Stimulated activated CD8-positive, alpha-beta memory T cell treated with anti-CD3 and anti-CD28 coated beads, Interleukin-7, amount 100 ng/mL, for 48 hours (primary cell): ENCODE measurements at places on chromosomes 11 and 22.

GRCh38 chr22:31122532-31123291, at the start of gene INPP5J:
Gene INPP5J, plus strand, starts transcription at chr22:31122966. Its CDS starts 49 bp downstream, at chr22:31123015.
- DNase-seq, result no peak

GRCh38 chr22:44608597-44609399, 93.2 kb upstream of the PRR5 start:
- DNase-seq, result no peak

GRCh38 chr11:133955945-133956421, 785 bp downstream of the IGSF9B start:
- no peak for DNase-seq

GRCh38 chr11:9506489-9507276, 45.9 kb downstream of the ZNF143 start:
- peak; percentile 47 for DNase-seq

DNA sequence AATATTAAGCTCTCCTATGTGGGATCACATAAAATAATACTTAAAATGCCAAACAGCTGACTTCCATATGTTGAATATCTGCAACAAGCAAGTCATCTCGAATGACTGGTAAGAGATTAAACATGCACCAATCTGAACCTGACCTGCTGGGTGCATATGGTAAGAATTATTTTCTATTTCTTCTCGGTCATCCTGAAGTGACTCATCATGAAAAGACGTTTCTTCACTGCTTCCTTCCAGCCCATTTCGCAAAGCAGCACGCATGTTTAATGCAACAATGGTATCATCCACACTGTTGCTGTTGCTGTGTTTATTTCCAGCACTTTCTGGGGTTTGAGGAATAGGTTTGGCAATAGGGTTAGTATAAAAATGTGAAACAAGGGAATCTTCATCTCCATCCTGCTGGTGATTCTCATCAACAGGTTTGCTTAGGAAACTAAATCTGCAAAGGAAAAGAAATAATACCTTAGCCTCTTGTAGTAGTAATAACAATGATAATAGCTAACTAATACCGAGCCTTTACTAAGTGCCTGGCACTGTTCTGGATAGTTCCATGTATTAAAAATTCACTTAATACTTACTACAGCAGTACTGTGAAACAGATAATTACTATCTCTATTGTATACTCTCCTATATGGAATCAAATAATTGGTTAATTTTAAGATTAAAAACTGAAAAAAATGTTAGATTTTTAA, 52.0 kb upstream of the CHRNA10 start:
- no peak for DNase-seq

DNA sequence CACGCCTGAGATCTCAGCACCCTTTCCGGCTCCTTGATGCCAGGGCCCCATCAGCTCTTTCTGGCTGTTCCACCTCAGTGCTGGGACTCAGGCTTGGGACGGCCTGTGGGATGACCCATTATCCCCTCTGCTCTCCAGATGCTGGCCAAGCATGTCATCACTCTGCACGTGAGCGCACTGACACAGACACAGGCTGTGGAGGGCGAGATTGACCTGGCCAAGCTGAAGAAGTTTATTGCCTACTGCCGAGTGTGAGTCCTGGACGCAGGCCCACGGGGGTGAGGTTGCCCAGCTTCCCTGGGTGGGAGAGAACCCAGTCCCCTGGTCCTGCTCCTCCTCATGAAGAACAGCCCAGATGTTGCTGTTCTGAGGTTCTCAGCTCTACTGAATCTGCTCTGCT, 17.7 kb downstream of the MCM5 start:
- no peak for DNase-seq

DNA sequence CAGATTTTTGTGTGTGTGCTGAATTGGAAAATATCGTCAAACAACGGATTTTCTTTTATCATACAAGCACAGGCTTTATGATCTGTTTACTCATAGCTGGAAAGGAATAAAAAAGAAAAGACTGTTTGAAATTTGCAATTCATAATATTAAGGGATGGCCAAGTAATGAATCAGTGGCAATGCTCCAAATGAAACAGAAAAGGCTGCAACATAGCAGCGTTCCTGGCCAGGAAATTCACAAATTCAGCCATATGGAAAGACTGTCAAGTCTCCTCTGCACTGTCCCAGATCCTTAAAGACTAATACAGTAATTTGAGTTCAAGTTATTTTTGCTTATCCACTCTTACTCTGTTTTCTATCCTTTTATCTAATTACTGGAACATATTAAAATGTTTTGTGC, 98.2 kb downstream of the MSANTD4 start:
- DNase-seq, result no peak

GRCh38 chr11:86863476-86863875, 63.1 kb downstream of the PRSS23 start:
- no peak for DNase-seq

DNA sequence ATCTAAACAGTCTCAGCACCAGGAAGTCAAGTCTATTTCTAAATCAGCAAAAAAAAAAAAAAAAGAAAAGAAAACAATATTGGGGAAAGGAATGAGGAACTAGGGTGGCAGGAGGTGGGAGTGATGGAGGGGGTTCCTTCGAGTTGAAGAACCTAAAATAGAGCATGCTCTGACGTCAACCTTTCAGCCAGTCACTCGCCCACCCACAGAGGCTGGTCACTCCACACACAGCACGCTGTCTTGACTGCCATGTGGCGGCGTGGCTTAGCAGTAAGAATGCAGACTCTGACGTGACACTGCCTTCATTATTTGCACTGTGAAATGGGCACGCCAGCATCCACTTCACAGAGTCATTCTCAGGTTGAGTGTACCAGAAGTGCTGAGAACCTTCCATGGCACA, 48.3 kb downstream of the LARGE1 start:
- DNase-seq, result no peak

GRCh38 chr11:92589512-92589911, 364.9 kb downstream of the FAT3 start:
- no peak for DNase-seq

- DNase-seq, result no peak
Observed at GRCh38 chr11:82895437-82896091, 4.7 kb downstream of the PRCP start.

DNA sequence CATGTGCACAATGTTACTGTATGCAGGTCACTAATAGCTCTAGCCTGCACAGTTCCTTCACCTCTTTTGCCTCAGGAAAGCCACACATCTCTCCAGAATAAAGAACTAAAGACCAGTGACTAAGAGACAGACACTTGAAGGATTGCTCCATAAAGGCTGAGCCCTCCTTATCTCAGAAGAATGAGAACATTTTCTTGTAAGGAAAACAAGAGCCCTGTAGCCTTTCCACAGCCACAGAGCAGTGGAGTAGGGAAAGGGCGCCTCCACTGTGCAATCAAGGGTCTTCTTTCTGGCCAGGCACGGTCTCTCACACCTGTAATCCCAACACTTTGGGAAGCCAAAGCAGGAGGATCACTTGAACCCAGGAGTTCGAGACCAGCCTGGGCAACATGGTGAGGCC, 202.6 kb upstream of the TMEM45B start:
- no peak for DNase-seq

- peak; percentile 33 for DNase-seq
Observed at GRCh38 chr11:8099291-8099899, 18.4 kb downstream of the TUB start.

- no peak for DNase-seq
Observed at GRCh38 chr11:46338988-46339666, 8.1 kb upstream of the DGKZ start.

- DNase-seq, result no peak
Observed at GRCh38 chr11:126853732-126854131, 146.8 kb downstream of the KIRREL3 start.

DNA sequence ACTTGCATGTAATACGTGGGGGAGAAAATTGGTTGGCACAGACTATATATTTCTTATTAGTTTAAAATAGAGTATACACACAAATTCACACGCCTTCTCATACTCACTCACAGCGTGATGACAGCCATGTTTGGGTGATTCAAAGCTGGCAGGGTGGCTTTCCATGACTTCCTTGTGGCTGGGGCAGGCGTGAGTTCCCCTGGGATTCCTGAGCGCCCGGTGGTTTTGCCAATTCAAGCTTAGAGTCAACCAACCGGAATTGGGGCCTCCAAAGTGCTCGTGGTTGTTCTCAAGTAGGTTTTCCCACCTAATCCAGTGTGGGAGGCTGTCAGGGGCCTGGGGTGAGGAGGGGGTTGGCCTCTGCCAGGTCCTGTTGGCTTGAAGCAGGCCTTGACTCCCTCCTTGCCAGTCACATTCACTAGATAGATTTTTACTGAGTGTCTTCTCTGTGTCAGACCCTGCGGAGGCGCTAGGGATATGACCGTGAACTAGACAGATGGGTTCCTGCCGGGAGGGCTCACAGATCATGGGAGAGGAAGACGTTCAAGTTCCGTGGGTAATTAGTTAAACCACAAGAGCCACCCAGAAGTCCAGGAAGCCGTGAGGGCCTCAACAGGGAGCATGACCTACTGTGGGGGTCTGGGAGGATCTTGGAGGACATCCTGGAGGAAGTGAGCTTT, 11.5 kb downstream of the PKNOX2 start:
- DNase-seq, result no peak

DNA sequence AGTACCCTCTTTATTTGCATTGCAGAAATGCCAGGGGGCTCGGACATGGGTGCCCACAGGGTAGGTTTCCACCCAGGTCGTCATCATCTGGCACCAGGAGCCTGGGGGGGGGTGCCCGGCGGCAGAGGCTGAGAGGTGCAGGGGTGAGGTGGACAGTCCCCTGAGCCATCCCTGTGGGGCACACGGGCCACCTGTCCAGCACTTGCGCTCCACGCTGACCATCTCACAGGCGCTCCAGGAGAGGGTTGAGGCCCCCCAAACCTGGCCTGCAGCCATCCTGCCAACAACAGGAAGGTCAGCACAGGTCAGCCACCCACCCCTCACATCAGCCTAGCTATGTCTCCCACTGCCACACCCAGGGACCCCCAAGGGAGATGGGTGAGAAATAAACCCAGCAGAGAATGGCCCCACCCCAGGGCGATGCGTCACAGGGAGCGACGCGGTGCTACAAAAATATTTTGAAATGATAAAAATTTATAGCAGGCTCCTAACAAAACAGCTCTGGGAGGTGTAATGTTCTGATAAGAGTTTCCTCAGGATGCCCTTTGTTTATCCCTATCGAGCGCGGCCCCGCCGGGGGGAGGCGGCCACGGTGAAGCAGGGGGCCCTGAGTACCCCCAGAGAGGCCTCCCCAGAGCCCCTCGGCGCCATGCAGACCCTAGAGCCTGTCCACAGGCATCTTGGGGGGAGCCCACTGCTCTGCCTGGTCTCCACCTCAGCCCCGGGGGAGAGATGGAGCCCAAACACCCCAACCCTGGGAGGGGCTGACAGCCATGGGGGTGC, 21.0 kb upstream of the GNB1L start:
- DNase-seq, result no peak
